Pancreas (tissue), 10 donors: ENCODE measurements at places on chromosomes 13 and 19. TPM values are rescaled to one million over a fixed set of nuclear protein-coding genes. Genes with fewer than 3 reads are reported as not detected.

GRCh38 chr13:26502826-26503225, 54.7 kb upstream of the WASF3 start:
- no peaks in the 10 kb centered on the region for H3K36me3 ChIP-seq
- no peak overlapping the region for H3K4me3 ChIP-seq
- H3K27me3 ChIP-seq: no peaks in the 10 kb centered on the region
- no peak for DNase-seq

DNA sequence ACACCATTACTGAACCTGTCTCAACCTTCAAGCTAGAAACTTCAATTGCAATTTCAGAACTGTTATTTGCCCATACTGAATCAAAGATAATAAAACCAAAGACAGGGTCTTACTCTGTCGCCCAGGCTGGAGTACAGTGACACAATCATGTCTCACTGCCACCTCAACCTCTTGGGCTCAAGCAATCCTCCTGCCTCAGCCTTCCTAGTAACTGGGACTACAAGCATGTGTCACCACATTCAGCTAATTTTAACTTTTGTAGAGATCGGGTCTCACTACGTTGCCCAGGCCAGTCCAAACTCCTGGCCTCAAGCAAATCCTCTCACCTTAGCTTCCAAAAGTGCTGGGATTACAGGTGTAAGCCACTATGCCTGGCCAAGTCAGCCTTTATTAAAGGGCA, 143.4 kb downstream of the DIAPH3 start:
- peak overlapping the region; percentile 62 for H3K27ac ChIP-seq
- no peaks in the 10 kb centered on the region for H3K27me3 ChIP-seq
- no peak overlapping the region for H3K4me3 ChIP-seq
- H3K4me1 ChIP-seq: peaks cover 5% of the 10 kb centered on the region
- H3K36me3 ChIP-seq: no peaks in the 10 kb centered on the region

GRCh38 chr13:97325738-97326137, 103.6 kb downstream of the MBNL2 start:
- H3K27me3 ChIP-seq: no peaks in the 10 kb centered on the region
- H3K36me3 ChIP-seq: no peaks in the 10 kb centered on the region
- H3K4me1 ChIP-seq: peaks cover 19% of the 10 kb centered on the region
- H3K27ac ChIP-seq: peak overlapping the region; percentile 60
- DNase-seq: peak; percentile 50

The C19orf73 gene
- polyA plus RNA-seq: 4.9 TPM

DNA sequence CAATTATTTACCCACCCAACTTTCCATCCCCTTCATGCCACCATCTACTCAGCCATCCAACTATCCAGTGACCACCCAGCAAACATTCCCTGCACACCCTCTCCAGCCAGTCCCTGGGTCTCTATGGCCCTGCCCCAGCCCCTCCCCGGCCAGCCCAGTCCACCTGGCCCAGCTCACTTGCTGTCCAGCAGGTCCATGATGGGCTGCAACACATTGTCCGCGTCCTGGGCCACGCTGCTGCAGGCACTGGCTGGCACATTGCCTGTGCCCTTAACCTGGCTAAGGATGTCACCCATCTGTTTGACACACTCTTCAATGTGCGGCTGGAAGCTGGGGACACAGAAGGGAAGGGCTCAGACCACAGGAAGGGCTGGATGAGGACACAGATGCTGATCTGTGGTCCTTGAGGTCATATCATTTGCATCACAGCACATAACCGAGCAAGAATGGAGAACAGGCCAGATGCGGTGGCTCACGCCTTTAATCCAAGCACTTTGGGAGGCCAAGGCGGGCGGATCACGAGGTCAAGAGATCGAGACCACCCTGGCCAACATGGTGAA, 61.6 kb downstream of the UNC13A start:
- H3K27ac ChIP-seq: no peak overlapping the region
- no peaks in the 10 kb centered on the region for H3K36me3 ChIP-seq
- H3K4me1 ChIP-seq: no peaks in the 10 kb centered on the region
- no peak for DNase-seq
- H3K27me3 ChIP-seq: no peaks in the 10 kb centered on the region

The DCUN1D2 gene
- 18.3 TPM for polyA plus RNA-seq

The GPC5 gene
- polyA plus RNA-seq: 0.35 TPM
